ENCODE measurements at places on chromosomes 2 and 18.

GRCh38 chr2:165953306-165953654 is 296 bp downstream of the TTC21B start:
- no peak for DNase-seq

DNA sequence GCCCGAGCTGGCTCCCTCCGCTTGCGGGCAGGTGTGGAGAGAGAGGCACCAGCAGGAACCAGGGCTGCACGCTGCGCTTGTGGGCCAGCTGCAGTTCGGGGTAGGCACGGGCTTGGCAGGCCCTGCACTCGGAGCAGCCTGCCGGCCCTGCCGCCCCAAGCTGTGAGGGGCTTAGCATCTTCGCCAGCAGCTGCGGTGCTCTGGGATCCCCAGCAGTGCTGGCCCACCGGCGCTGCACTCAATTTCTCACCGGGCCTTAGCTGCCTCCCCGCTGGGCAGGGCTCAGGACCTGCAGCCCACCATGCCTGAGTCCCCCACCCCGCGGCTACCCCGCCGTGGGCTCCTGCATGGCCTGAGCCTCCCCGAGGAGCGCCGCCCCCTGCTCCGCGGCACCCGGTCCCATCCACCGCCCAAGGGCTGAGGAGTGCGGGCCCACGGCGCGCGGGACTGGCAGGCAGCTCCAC is 434.4 kb upstream of the RGPD4 start:
- DNase-seq: no peak

- no peak for DNase-seq
These were observed 83.6 kb downstream of the TNS1 start for GRCh38 chr2:217919204-217919603.

- no peak for DNase-seq
These were observed 366.8 kb downstream of the TGIF1 start for GRCh38 chr18:3816610-3817363.

DNA sequence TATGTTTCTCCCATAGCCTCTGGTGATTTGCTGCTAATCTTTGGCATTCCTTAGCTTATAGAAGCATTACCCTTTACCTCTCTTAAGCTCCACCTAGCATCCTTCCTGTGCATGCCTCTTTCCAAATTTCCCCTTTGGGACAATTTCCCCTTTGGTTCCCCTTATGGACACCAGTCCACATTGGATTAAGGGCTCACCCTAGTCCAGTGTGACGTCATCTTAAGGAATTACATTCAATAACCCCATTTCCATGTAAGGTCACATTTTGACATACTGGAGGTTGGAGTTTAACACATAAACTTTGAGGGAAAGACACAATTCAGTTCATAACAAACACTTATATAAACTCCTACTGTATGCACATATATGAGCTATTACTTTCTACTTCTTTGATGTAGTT is 916.6 kb downstream of the SLC4A3 start:
- DNase-seq: no peak

DNA sequence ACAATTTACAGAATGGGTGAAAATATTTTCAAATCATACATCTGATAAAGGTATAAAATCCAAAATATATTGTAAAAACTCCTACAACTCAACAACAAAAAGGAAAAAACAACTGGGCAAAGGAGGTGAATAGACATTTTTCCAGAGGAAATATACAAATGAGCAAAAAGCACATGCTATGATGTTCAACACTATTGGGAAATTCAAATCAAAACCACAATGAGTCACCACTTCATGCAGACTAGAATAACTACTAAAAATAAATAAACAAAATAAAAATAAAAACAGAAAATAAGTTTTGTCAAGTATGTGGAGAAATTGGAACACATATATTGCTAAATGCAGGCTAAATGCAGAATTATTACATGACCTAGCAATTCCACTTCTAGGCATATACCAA is 120.9 kb downstream of the FSIP2 start:
- no peak for DNase-seq

GRCh38 chr18:3230401-3231334 is 10.9 kb upstream of the MYOM1 start:
- DNase-seq: no peak

DNA sequence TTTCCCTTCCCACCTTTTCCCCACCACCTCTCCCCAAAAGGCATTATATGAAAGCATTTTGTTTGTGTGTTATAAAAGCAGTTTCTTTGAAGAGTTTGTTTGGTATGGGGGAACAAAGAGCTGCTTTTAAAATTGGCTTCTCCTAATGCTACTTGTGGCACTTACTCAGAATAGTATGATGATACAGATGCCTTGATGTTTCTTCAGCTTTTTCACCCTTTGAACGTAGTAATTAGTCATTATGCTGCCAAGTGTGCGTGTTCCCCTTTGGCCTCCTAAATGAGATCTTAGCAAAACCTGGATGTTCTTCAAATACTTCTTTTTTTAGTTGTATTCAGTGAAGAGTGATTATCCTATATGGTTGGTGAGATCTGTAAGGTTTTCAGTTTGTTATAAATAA is 183.4 kb downstream of the PTGR3 start:
- no peak for DNase-seq

GRCh38 chr2:128374001-128374710 is 55.5 kb upstream of the HS6ST1 start:
- no peak for DNase-seq

DNA sequence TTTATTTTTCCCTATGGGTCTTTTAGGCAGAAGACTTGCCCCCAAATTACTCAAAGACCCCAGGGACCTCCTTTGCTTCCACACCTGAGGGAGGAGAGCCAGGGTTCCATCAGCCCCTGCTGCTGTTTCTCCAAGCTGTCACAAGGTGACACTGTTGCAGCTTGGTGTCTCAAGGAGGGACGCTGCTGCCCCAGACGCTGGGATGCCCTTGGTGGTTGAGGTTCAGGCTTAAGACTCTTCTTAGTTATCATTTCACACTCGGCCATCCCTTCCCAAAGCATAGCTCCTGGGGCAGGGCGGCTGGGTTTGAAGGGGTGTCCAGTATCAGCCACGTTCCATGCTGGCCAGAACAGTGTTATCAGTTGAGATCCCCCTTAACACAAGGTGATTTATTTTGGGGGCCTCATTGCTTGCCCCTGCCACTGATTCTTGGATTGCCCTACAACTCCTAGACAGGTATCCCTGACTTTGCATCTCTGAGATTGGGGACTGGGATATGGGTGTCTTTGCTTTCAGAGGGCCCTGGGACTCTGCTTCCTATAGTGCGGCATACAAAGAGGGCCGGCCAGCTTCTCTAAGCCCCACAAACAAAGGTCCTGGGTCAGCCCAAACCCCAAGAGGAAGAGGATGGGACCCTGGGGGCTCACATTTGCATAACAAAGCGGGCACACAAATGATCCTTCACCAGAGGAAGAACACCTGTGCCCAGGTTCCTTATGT is 22.7 kb downstream of the GPR55 start:
- DNase-seq: no peak

DNA sequence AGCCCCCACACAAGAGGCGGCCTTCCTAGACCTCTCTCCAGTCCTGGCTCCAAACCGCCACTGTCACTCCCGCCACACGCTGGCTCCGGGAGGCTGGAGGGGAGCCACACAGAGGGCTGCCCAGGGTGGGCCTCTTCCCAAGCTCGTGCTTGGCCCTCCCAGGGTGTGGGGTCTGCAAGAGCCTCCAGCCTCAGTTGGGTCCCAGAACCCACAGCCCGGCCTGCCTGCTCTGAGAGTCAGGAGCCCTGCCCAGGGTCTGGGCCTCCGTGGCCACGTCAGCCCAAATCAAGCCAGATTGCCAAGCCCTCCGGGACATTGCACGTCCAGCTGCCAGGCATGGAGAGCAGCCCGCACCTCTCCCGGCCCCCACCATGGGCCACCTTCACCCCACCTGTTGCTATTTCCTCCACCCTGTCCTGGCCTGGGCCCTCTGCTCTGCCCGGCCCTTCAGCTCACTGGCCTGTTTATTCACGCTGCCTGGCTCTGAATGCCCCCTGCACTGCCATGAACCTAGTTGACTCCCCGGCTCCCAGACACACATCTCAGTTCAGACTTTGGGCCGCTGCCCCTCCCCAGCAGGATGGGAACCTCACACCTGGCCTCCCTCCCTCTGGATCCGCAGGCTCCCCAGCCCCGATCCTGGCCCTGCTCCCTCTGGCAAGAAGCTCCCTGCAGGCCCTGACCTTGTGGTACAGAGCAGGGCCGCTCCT is 61.0 kb downstream of the BIN1 start:
- DNase-seq: no peak

DNA sequence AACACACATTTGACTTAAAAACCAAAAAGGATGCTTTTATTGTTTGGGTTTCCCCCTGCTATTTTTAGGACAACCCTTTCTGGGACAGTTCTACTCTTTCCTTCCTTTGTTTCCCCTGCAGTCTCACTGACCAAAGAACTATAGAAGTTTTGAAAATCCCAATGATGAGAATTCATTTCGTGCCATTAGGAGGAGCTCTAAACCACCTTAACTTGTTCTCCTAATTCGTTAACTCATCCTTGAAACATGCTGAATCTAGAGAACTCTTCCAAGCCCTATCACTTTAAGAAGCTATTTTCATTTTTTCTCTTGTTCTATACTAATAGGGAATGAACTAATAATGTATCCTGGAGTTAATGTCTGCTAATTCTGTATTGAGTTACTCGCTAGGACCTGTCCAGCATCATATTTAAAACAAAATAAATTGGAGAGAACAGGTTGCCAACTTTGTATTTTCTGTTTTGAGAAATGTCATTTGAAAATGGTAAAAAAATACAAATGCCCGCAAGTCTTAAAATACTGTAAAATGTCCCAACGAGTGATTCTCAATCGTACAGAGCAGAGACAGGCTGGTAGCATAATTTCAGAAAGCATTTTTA is 62.9 kb downstream of the AFTPH start:
- no peak for DNase-seq

DNA sequence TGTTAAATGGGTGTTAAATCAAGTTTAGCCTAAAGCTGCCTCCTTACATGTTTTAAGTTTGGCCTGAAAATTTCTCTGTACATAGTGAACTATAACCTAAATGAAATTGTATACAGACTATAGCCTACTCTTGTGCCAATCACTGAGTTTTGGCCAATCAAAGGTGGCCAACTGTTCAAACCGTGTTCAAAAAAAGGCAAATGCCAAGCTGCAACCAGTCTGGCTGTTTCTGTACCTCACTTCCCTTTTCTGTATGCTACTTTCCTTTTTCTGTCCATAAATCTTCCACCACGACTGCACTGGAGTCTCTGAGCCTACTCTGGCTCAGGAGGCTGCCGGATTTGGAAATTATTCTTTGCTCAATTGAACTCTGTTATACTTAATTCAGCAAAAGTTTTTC is 121.0 kb downstream of the SPOPL start:
- no peak for DNase-seq

- no peak for DNase-seq
These were observed 458.6 kb downstream of the FBXO15 start for GRCh38 chr18:73688851-73689711.

GRCh38 chr2:237692601-237693290 is 65.4 kb downstream of the LRRFIP1 start:
- DNase-seq: no peak

GRCh38 chr2:49043405-49043982 is 110.8 kb downstream of the FSHR start:
- DNase-seq: no peak

- no peak for DNase-seq
These were observed 181.3 kb upstream of the HAAO start for GRCh38 chr2:42973726-42974125.

DNA sequence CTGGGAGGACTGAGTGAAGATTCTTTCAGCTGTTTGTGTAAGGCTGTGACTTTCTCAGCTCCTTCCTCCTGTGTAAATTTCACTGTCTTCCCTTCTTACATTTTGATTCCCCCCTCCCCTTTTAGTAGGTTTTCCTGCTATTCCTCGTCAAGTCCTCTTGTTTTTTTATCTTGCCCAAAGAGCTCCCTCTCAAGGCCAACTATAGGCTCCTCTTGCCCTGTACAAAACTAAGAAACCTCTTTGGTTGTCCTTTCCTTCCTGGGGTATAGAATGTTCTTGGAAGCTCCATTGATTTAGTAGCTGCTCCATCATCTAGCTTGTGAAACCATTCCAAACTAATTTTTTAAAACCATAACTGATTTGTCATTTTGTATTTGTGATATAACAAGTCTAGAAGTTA is 7.3 kb downstream of the CCDC121 start:
- DNase-seq: no peak

DNA sequence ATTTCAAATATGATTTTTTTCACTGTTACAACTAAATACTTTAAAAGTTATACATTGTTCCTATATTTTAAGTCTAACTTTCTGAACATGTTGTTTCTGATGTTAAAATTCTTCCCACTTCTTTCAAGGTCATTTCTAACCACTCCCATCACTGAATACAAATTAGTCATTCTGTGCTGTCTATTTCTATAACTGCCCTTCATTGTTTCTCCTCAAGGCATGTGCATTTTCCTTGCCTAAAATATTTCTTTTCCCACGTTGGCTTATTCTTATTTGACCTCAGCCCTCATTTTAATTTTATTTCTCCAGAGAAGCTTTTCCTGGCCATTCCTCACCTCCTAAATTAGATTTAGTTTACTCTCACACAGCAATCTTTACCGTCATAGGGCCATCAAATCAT is 198.9 kb upstream of the GULP1 start:
- no peak for DNase-seq

Data from cerebellar nuclear complex (tissue), 1 donor.